Activated T-helper 2 cell treated with anti-CD3 and anti-CD28 coated beads, Interferon-gamma antibody, Interleukin-2, Interleukin-4, amounts not matched to agents 10 μg/mL and 5 μg/mL and 100 μg/mL, durations not matched to agents 14 hours and 24 hours and 36 hours (primary cell): ENCODE measurements at places on chromosomes 11 and 22. TPM values are rescaled to one million over a fixed set of nuclear protein-coding genes. Genes with fewer than 3 reads are reported as not detected.

Gene CRACR2B
- total RNA-seq: 4.9 and 5.1 TPM in 2 replicates

Gene KDELR3
- total RNA-seq: 2.2 and 3.7 TPM in 2 replicates

Gene MPPED2
- not detected in 2 replicates for total RNA-seq

Gene RHOD
- total RNA-seq: 0.30 and 0.39 TPM in 2 replicates

Gene CHRDL2
- total RNA-seq: not detected in 2 replicates

Gene LARGE1
- total RNA-seq: 0.39 and 0.89 TPM in 2 replicates

Gene SYT8
- total RNA-seq: not detected in 2 replicates

Gene PITPNM1
- total RNA-seq: 118 and 120 TPM in 2 replicates

Gene C11orf21
- 3.1 and 3.4 TPM in 2 replicates for total RNA-seq

Gene OR10A2
- total RNA-seq: 0.02 TPM in 1 of 2 replicates, not detected in the other

Gene CCDC15
- 3.6 and 3.7 TPM in 2 replicates for total RNA-seq

Gene DDI1
- not detected in 2 replicates for total RNA-seq

Gene MYBPC3
- total RNA-seq: not detected in 2 replicates

Gene DDX10
- 57.8 TPM in 2 replicates for total RNA-seq

Gene DGCR2
- total RNA-seq: 20.8 and 22.5 TPM in 2 replicates

Gene SPINDOC
- total RNA-seq: 67.0 and 69.2 TPM in 2 replicates

Gene PHLDB1
- 2.1 and 2.2 TPM in 2 replicates for total RNA-seq

Gene GRAP2
- total RNA-seq: 44.1 and 46.5 TPM in 2 replicates

Gene MCAM
- 6.0 and 7.2 TPM in 2 replicates for total RNA-seq

Gene LMNTD2
- total RNA-seq: 1.1 and 1.3 TPM in 2 replicates

Gene C11orf91
- not detected in 2 replicates for total RNA-seq

Gene GLB1L2
- 3.1 and 4.3 TPM in 2 replicates for total RNA-seq

Gene C1QTNF4
- total RNA-seq: 0.21 and 0.30 TPM in 2 replicates

Gene NLRX1
- total RNA-seq: 26.4 and 31.6 TPM in 2 replicates

Gene AAMDC
- 3.0 and 3.6 TPM in 2 replicates for total RNA-seq

Gene TMEM86A
- total RNA-seq: 0.11 and 0.55 TPM in 2 replicates

Gene HPX
- 0.46 and 0.50 TPM in 2 replicates for total RNA-seq

Gene TIMP3
- total RNA-seq: 0.05 TPM in 1 of 2 replicates, not detected in the other

Gene RAB38
- 2.0 and 2.3 TPM in 2 replicates for total RNA-seq

Gene DGCR6
- total RNA-seq: 0.87 and 1.2 TPM in 2 replicates

Gene CCDC157
- 3.2 and 4.3 TPM in 2 replicates for total RNA-seq

Gene CBX7
- total RNA-seq: 11.6 and 11.8 TPM in 2 replicates

Gene ARHGAP8
- 0.30 and 1.1 TPM in 2 replicates for total RNA-seq

Gene TUBA8
- total RNA-seq: 1.8 and 2.3 TPM in 2 replicates

Gene PRR5
- total RNA-seq: 19.8 TPM in 2 replicates

Gene CTSF
- total RNA-seq: 0.73 and 0.85 TPM in 2 replicates

Gene OR5P2
- not detected in 2 replicates for total RNA-seq

Gene SLC17A6
- not detected in 2 replicates for total RNA-seq

Gene SLC5A4
- total RNA-seq: not detected in 2 replicates

Gene POU2F3
- not detected in 2 replicates for total RNA-seq

Gene PLAAT3
- 15.2 and 17.3 TPM in 2 replicates for total RNA-seq

Gene TRIM49
- total RNA-seq: not detected in 2 replicates

Gene ACAD8
- total RNA-seq: 27.3 and 27.7 TPM in 2 replicates

Gene MIOX
- total RNA-seq: 0.25 TPM in 1 of 2 replicates, not detected in the other

Gene CDC42EP2
- 3.4 and 5.1 TPM in 2 replicates for total RNA-seq

Gene NPAS4
- 0.09 and 0.16 TPM in 2 replicates for total RNA-seq

Gene ELF5
- not detected in 2 replicates for total RNA-seq

Gene TTC17
- total RNA-seq: 63.5 and 76.1 TPM in 2 replicates
